ENCODE measurements at places on chromosomes 4 and X.

DNA sequence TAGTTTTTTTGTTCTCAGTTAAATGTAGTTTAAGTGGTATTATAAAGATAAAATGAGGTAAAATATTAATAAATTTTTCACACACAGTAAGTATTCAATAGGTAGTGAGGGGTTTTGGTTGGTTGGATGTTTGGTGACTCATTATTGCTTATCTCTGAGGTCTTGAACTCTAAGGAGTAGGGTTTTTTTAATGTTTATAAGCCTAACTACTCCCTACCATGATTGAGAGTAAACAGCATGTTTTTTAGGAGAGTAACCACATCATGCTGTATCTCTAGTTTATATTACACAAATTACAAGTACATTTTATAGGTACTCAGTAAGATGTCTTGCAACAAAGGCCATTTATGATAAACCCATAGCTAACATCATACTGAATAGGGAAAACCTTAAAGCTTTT, 181.6 kb downstream of the MAPK10 start:
- no peak for DNase-seq

- DNase-seq: no peak
These were observed 111.0 kb upstream of the WDR17 start for GRCh38 chr4:175954685-175955084.

GRCh38 chr4:23028875-23029274, 336.1 kb downstream of the GBA3 start:
- no peak for DNase-seq

GRCh38 chrX:38804682-38805431, 3.6 kb downstream of the MID1IP1 start:
- DNase-seq: no peak

DNA sequence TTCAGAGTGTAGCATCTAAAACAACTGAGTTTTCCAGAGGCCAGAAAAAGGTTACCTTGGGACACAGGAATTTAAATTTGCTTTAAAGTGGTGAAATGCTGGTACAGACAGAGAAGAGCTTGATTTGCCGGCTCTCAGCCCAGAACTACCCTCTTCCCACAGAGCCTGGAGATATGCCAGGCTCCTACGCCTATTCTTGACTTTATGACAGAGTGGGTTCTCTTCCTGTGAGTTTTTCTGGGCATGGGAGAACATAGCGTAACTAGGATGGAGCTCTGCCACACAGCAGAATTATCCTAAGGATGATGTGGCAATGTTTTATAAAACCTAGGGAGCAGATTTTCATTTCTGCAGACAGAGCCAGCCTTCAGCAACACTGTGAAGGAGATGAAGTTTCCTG, 241.8 kb downstream of the GRIA3 start:
- DNase-seq: no peak

All from ACHN (cell line).